Mammary microvascular endothelial cell (primary cell): ENCODE measurements at places on chromosomes 5 and 9. TPM values are rescaled to one million over a fixed set of nuclear protein-coding genes. Genes with fewer than 3 reads are reported as not detected.

Gene ZDHHC11
- not detected in 2 replicates for total RNA-seq

Gene ARSI
- 0.33 and 0.49 TPM in 2 replicates for total RNA-seq

Gene TNC
- total RNA-seq: 6.9 and 7.2 TPM in 2 replicates

Gene NOXA1
- 0.07 TPM in 1 of 2 replicates, not detected in the other for total RNA-seq

Gene GPX3
- total RNA-seq: 11.8 and 16.1 TPM in 2 replicates

Gene CCL21
- total RNA-seq: 0.20 and 0.53 TPM in 2 replicates

Gene CER1
- not detected in 2 replicates for total RNA-seq

Gene SPINK9
- total RNA-seq: not detected in 2 replicates

Gene KLHL3
- total RNA-seq: 0.79 and 1.2 TPM in 2 replicates

Gene LCN1
- not detected in 2 replicates for total RNA-seq

Gene SPAAR
- 26.6 and 26.8 TPM in 2 replicates for total RNA-seq

Gene PCDHA1
- total RNA-seq: not detected in 2 replicates
